ENCODE measurements at places on chromosomes 4 and X.

- no peak for DNase-seq
Observed at GRCh38 chrX:16222151-16222550, 54.9 kb downstream of the MAGEB17 start.

DNA sequence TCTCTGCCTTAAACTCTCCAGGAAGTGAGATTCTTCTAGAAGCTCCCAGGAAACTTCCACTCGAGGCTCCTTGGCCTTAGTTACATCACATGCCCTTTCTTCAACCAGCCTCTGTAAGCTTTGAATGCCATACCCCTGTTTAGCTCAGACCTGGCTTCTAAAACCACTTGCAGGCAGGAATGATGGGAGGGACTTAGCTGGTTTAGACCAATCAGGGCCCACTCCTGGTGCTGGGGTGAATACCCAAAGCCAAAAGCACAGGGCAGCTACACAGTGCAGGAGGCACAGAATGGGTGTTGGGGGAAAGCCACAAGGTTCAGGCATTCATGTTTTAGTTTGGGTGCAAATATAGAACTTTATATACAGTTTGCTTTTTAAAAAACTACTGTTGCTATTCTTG, 296.2 kb downstream of the FRMPD4 start:
- DNase-seq: no peak

- DNase-seq: no peak
Observed at GRCh38 chr4:118816538-118817177, 19.3 kb downstream of the SEC24D start.

- DNase-seq: no peak
Observed at GRCh38 chrX:39492497-39493162, 605.1 kb downstream of the BCOR start.

DNA sequence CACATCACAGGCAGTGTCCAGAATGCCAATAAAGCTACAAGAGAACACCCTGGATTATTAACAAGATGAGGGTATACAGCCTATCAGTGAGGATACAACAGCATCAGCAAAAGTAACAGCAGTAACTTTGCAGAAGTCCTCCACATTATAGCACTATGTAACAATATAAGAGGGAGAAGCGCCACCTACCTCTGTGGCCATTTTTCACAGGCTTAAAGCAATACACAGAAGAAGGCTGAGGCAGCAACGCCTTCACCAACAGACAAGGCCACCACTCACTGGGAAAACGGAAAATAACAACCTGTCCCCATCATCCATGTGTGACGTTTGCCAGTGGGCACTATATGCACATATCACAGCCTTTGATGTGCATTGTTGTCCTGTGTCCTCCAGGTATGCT, 12.5 kb downstream of the RTL8B start:
- DNase-seq: no peak

- DNase-seq: no peak
Observed at GRCh38 chr4:1945124-1945895, 63.5 kb downstream of the NELFA start.

DNA sequence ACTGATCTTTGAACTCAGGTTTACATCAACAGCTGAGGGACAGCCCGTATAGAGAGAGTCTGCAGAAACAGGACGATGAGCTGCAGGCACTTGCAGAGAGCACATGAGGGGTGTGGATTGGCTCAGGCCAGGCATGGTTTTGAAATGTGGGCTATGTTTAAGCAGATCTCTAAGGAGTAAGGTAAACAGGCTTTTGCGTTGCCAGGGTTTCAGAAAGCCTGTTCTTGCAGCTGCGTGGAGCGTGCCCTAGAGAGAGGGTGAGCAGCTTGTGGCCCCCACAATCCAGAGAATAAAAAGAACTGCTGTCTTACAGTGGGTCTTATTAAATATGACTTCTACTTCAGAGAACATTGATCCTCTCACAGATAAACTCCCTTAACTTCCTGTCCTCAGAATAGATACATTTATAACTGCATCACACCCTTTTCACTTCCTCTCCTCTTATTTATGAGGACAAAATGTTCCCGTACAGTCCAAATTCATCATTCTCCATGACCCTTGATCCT, 64.1 kb downstream of the TMA16 start:
- no peak for DNase-seq

GRCh38 chrX:24204958-24205357, 55.4 kb downstream of the ZFX start:
- no peak for DNase-seq

DNA sequence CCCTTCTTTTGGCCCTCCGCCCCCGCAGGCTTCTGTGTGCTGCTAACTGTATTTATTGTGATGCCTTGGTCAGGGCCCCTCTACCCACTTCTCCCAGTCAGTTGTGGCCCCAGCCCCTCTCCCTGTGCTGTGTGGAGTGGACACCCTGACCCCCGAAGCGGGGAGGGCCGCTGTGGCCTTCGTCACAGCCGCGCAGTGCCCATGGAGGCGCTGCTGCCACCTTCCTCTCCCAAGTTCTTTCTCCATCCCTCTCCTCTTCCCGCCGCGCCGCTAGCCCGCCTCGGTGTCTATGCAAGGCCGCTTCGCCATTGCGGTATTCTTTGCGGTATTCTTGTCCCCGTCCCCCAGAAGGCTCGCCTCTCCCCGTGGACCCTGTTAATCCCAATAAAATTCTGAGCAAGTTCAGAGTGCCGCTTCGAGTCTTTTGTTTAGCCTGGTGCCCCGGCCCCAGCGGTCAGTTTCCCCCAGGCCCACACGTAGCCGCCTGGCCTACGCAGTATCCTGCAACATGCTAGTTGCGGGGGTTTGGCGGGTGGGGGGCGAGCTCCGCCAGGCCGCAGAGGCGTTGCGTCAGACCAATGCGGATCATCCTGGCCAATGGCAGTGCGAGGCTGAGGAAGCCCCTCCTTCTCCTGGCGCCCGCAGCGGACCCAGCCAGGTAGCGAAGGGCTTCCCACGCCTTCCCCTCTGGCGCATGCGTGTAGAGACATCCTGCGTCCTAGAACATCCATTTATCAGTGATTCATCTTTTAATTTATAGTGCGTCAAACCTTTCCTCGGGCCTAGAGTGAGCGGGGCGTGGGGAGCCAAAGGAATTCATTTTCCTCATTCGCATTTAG, 5.6 kb upstream of the KANTR start:
- no peak for DNase-seq

DNA sequence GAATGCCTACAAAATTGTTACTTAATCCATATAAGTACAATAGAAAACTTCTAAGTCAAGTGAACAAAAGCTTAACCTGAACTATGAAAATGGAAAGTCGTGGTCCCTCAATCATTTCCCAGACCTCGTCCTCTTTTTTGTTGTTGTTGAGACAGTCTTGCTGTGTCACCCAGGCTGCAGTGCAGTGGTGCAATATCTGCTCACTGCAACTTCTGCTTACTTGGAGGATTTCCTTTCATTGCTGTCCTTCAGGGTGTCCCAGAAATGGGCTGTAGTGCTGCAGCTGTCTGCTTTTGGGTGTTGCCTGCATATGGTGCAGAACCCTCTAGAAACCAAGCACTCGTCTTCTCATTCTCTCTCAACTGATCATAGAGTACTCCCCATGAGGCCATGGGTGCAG, 75.0 kb upstream of the IL2 start:
- DNase-seq: no peak

- no peak for DNase-seq
Observed at GRCh38 chr4:150944660-150945059, 70.4 kb downstream of the LRBA start.

DNA sequence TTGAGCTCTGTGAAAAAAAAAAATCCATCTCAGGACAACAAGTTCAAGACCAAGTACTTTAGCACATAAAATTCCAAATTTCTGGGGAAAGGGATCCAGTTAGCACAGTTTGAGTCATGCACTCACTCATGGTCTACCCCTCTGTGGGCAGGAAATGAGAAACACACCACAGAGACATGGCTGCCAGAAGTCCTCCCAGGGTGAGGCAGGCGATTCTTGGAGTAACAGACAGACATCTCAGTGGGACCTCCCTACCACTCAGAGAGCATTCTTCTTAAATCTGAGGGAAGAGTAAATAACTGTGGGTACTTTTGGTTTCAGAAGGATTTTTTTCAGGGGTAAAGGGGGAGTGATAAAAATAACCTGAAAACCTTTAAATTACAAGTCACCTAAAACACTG, 14.1 kb downstream of the CXCL1 start:
- no peak for DNase-seq

DNA sequence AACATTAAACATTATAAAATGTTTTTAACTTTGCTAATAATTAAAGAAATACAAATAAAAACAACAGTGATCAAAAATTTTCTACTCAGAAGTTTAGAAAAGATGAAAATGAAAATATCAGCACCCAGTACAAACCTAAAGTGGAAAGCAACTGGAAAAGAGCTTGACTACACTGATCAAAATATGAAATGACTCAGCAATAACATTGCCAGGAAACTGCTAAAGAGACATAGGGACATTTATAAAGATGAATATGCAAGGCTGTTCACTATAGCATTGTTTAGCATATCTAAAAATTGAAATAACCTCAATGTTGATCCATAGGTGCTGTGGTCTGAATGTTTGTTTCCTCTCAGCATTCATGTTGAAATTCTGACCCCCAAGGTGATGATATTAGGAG, 88.5 kb upstream of the NOCT start:
- DNase-seq: no peak

GRCh38 chr4:93749292-93749761, 79.2 kb upstream of the ATOH1 start:
- DNase-seq: no peak

- DNase-seq: no peak
Observed at GRCh38 chr4:3255611-3256186, 6.7 kb downstream of the MSANTD1 start.

- DNase-seq: no peak
Observed at GRCh38 chr4:25213347-25213979, 20.4 kb upstream of the PI4K2B start.

DNA sequence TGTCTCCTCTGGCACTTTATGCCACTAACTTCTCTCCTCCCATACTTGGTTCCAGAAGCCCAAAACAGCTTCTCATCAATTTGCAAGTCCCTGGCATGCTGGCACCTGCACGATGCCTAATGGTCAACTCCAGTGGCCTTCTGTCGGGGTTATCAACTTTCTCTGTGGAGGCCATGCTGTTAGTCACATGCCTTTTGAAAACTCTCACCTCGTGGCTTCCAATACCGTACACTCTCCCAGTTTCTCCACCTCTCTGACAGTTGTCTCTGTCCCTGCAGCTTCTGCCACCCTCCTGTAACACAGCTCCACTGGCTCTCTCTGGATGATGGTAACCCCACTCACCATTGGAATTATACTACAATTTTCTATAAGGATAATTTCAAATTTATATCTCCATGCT, 324.0 kb downstream of the NR3C2 start:
- DNase-seq: no peak

DNA sequence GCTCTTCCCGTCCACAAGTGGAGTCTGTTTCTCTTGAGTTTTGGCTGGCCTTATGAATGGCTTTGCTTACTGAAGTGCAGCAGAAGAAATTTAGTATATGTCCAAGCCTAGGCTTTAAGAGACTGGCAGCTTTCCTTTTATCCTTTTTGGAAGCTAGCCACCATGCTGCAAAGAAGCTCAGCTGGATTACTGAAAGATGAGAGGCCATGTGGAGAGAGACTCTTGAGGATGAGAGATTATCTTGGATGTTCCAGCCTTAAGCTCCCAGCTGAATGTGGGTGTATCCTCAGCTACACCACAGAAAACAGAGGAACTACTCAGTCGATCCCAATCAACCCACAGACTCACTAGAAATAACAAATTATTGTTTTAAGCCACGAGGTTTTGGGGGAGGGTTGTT, 12.5 kb downstream of the CCNG2 start:
- no peak for DNase-seq

DNA sequence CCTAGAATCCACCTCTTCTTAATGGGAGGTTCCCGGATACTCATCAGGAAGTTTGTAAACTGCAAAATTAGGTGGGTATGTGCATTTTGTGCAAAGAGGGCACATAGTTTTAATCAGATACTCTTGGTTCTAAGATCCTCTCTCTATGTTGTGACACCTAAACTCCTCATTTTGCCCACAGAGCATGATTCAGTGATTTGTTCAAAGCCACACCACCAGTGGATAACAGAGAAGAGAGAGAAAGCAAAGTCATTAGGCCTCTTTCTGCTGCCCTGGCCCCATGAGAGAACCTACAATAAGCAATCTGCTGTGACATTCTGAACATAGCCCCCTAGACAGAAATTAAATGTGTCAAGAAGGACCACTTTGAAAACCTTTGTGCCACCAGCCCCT, 72.3 kb upstream of the STIM2 start:
- no peak for DNase-seq

- DNase-seq: no peak
Observed at GRCh38 chr4:7182616-7183015, 9.7 kb upstream of the SORCS2 start.

GRCh38 chr4:25900310-25900709, 13.7 kb upstream of the SMIM20 start:
- DNase-seq: no peak

- DNase-seq: no peak
Observed at GRCh38 chr4:156888762-156889161, 82.8 kb downstream of the PDGFC start.

DNA sequence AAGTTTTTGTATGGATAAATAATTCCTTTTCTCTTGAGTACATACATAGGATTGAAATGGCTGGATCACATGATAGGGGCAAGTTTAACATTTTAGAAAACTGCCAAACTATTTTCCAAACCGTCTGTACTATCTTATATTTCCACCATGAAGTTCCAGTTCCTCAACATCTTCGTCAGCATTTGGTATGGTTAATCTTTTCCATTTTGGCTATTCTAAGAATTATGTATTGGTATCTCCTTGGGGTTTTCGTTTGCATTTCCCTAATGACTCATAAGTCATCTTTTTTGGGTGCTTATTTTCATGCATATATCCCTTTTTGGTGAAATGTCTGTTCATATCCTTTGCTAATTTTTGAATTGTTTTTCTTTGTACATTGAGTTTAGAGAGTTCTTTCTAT, 227.7 kb downstream of the DLG3 start:
- DNase-seq: no peak

Data from HuH-7 (cell line).